ENCODE measurements at places on chromosomes 12 and 14. TPM values are rescaled to one million over a fixed set of nuclear protein-coding genes. Genes with fewer than 3 reads are reported as not detected.

The RTRAF gene
- 72.2 TPM for total RNA-seq

The NTF3 gene
- total RNA-seq, result 0.69 TPM

The FZD10 gene
- total RNA-seq, result 1.1 TPM

The CCDC196 gene
- total RNA-seq, result not detected

The SPTB gene
- 0.62 TPM for total RNA-seq

The TC2N gene
- 19.9 TPM for total RNA-seq

The GPR137C gene
- 0.16 TPM for total RNA-seq

The FLRT2 gene
- 9.2 TPM for total RNA-seq

The MYF6 gene
- not detected for total RNA-seq

The TPH2 gene
- total RNA-seq, result not detected

The SYNE3 gene
- 16.5 TPM for total RNA-seq

The SLC38A2 gene
- total RNA-seq, result 175 TPM

- ATAC-seq, result no peak
These were observed 148.7 kb upstream of the CLEC14A start for GRCh38 chr14:38404616-38405015.

DNA sequence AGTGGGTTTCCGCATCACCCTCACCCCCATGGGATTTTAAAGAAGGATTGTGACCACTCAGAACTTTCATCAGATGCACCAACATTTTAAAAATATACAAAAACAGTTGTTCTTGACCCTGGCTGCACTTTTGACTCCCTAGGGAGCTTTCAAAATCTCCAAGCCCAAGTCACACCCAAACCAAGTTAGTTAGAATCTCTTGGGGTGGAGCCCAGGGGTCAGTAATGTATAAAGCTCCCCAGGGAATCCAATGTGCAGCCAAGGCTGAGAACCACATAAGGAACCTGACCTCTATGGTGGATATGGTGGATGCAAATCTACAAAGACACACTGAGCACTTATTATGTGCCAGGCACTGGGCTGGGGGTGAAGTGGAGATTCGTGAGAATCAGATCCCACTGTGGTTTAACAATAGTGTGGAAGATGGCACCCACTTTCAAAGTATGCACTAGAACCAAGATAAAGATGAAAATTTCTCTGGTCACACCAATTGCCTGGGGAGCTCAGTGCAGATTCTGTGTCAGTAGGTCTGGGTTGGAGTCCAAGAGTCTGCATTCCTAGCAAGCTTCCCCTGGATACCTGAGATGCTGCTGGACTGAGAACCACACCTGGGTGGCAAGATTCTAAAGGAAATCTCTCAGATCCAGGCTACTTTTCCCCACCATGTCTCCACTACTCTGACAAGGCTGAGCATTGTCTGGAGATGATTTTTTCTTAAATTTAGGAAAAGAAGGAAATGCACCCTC lies 18.9 kb upstream of the CMKLR1 start:
- ATAC-seq, result no peak

- ATAC-seq, result no peak
These were observed 31.3 kb upstream of the LALBA start for GRCh38 chr12:48601013-48601756.

GRCh38 chr14:100780646-100781355 lies 45.1 kb upstream of the MEG3 start:
- ATAC-seq, result no peak

GRCh38 chr14:61392297-61392696 lies 70.9 kb downstream of the PRKCH start:
- no peak for ATAC-seq

- ATAC-seq, result no peak
These were observed 133.7 kb upstream of the RTL1 start for GRCh38 chr14:101037021-101037817.

DNA sequence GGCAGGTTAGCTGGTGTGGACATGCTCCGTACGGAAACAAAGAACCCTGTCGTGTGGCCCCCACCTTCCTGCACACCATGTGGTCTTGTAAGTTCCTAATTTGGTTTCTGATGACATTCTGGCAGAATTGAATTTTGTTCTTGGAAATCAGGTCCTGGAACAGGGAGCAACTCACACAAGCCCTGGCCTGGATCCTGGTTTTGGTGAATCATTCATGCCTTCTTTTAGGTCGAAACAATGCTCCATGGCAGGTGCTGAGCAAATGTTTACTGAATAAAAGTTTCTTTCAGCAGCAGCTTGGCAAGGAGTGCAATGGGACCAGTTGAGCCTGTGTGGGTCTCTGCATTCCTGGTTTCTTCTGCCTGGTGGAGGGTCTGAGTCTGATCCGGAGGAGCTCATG lies 978.4 kb downstream of the BCL11B start:
- no peak for ATAC-seq

DNA sequence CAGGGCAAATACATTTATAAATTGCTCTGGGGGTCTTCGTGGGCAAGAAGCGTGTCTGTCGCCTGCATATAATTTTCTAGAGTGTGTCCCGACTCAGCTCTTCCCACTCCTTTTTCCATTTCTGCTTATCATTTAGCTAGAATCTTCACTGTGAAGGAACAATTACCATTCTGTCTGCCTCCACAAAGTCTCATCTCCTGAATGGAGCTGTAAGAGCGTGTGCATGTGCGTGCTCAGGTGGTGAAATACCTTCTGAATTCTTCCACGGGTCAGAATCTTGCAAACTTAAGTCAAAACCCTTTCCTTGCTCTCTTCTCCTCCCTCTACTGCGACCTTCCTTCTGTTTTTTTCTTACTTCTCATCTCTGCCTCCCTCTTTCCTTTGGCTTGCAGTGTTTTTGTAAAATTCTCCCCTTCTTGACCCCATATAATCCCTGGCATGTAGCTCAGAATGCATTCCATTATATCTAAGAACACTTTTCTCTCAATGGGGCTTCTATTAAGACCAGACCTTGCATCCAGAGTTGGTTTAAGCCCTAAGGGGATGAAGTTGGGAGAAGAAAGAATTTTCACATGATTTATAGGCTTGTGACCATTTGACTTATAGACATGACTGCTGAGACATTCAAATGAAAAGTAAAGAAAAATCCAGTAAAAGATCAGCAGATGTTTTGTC lies 25.0 kb upstream of the GSG1 start:
- ATAC-seq, result no peak

- peak; percentile 63 for ATAC-seq
These were observed 229.8 kb upstream of the LRIG3 start for GRCh38 chr12:59149995-59150642.

DNA sequence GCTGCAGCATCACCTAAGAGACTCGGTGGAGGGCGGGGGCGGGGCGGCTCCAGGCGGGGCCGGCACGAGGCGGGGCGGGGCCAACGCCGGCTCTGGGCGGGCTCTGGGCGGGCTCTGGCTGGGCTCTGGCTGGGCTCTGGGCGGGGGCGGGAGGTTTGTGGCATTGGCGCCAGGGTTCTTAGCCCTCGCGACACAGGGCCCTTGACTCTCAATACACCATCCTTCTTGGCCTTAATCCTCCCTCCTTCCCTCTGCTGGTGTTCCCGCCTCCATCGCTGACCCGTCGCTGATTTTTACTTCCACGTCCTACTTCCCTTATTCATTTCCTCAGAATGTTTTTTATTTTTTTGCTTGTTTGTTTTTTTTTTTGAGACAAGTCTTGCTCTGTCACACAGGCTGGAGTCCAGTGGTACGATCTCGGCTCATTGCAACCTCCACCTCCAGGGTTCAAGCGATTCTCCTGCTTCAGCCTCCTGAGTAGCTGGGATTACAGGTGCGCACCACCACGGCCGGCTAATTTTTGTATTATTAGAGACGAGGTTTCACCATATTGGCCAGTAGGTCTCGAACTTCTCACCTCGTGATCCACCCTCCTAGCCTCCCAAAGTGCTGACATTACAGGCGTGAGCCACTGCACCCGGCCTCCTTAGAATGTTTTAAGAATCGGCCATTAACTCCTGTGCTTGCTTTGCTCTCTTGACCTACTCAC lies at the start of gene BLTP3B:
BLTP3B (minus strand) TSS at position 24 of the 709 bp plus-strand sequence. CDS start 239 bp downstream, outside the sequence.
- ATAC-seq, result peak; percentile 94

GRCh38 chr14:104142946-104143470 lies 4.6 kb downstream of the KIF26A start:
- ATAC-seq, result no peak

DNA sequence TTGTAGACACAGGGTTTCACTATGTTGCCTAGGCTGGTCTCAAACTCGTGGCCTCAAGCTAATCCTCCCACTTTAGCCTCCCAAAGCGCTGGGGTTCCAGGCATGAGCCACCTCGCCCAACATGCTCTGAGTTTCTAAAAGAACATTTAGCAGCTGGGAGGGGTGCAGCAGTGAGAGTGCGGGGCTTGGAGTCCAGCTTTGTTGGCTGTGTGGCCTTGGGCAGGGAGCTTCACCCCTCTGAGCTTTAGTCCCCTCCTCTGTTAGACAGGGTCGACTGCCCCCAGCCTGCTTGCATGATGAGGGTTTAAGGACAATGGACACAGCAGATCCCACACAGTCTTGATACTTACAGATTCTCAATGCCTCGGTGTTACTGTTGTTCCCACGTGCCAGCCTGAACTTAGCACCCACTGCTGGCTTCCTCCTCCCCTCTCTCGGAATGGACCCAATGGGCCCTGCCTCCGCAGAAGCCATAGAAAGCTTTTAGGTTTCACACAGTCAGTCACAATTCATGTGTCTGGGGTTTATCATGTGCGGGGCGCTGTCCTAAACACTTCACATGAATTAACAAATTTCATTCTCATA lies 54.6 kb downstream of the PSMA6 start:
- no peak for ATAC-seq

DNA sequence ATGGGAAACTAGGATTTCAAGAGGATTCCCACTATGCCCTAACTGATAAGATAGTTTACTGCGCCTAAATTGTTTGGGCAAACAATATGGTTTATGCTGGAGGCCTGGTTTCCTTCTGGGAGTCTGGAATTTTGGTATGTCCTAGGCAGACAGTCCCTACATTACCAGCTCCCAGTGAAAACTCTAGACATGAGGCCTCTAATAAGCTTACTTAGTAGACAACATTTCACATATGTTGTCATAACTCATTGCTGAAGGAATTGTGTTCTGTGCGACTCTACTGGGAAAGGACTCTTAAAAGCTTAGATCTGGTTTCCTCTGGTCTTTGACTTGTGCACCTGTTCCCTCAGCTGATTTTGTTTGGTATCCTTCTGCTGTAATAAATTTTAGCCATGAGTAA lies 18.0 kb upstream of the PRPF39 start:
- ATAC-seq, result no peak

GRCh38 chr12:27382171-27382795 lies 49.6 kb downstream of the BMAL2 start:
- peak; percentile 31 for ATAC-seq

DNA sequence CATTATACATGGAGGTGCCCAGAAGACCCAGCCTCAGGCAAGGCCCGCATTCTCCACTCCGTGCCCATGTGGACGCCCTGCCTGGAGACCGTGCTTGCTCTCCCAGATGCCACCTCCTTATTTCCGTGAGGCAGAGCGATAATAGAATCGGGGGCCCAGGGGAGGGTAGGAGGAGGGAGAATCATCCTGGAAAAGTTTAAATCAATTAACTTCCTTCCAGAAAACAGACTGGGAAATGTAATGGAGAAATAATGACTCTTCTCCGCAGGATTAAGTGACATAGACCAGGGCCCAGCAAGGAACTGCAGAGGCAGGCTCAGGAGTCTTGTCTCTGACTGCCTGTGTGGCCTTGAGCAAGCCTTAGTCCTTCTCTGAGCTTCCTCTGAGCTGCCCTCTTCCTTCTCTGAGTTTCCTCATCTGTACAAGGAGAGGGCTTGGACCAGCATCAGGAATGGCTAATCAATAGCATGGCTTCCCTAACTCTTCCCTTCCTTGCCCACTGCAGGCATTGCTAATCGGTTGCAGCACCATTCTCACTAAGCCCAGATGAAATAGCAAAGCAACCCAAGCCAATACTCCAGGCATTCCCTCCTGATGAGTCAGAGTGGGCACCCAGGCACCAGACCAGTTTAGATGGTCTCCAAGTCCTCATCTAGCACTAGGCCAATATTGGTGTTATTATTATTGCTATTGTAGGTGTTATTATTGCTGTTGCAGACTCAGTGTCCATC lies 11.3 kb upstream of the FAM222A start:
- ATAC-seq, result no peak

GRCh38 chr14:25136811-25137210 lies 86.9 kb upstream of the STXBP6 start:
- no peak for ATAC-seq

GRCh38 chr14:30550335-30550734 lies 8.6 kb upstream of the G2E3 start:
- no peak for ATAC-seq

- ATAC-seq, result peak; percentile 13
These were observed 9.2 kb downstream of the PPP1R1A start for GRCh38 chr12:54579258-54579657.

GRCh38 chr12:7068994-7069346 lies 8.5 kb downstream of the C1S start:
- ATAC-seq, result no peak

DNA sequence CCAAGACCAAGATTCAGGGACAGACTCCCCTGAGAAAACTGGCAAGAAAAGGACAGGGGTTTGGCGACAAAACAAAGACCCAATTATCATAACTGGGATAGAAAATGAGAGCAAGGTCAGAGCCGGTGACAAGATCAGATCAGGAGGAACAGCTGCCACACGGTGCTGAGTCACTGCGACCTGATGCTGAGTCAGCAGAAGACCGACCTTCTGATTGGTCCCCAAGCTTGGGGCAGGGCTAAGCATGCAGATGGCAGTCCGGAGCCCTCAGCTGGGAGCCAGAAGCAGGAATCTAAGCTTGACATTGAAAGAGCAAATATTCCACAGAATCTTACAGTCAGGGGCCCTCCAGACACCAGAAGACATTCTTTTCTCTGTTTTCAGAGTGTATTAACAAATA lies 19.1 kb upstream of the ARMH4 start:
- ATAC-seq, result peak; percentile 82

GRCh38 chr14:22547948-22548750 lies 40.9 kb downstream of the DAD1 start:
- ATAC-seq, result no peak

DNA sequence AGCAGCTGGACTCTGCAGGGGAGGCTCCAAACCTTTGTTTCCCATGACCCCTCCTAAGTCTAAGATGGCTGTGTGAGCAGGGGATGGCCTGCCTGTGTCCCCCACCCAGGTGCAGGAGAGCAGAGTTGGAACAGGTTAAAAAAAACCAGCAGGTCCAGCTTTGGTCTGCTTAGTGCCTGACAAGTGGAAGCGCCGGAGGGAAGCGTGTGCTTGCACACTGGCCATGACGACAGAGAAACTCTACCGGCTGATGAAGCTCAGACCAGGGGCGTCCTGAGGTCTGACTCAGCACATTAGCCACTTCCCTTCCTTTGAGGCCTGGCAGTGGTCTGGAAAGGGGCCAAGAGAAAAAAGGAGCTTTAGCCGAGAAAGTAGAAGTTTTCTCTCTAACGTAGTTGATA lies 280.1 kb downstream of the VRK1 start:
- ATAC-seq, result peak; percentile 63

GRCh38 chr14:61699027-61699426 lies 3.7 kb downstream of the HIF1A start:
- ATAC-seq, result no peak

GRCh38 chr14:67173719-67174118 lies 15.5 kb upstream of the GARIN2 start:
- no peak for ATAC-seq

GRCh38 chr14:31360919-31361662 lies 59.3 kb downstream of the HEATR5A start:
- ATAC-seq, result no peak

- ATAC-seq, result no peak
These were observed 62.7 kb downstream of the HMGA2 start for GRCh38 chr12:65886996-65887395.
